Activated naive CD8-positive, alpha-beta T cell treated with anti-CD3 and anti-CD28 coated beads, Interleukin-2, amount 10 ng/mL, durations not matched to agents 7 days and 5 days (primary cell): ENCODE measurements at places on chromosomes 11 and 22. TPM values are rescaled to one million over a fixed set of nuclear protein-coding genes. Genes with fewer than 3 reads are reported as not detected.

Gene SUSD2
- total RNA-seq = 1.2 TPM

- no peaks in the 10 kb centered on the region for H3K36me3 ChIP-seq
- H3K4me1 ChIP-seq = no peaks in the 10 kb centered on the region
- H3K4me3 ChIP-seq = no peak overlapping the region
- no peak overlapping the region for H3K27ac ChIP-seq
- DNase-seq = no peak
- no peaks in the 10 kb centered on the region for H3K27me3 ChIP-seq
Observed at GRCh38 chr11:79375818-79376550, 64.8 kb downstream of the TENM4 start.

GRCh38 chr22:46823654-46824053 is 61.2 kb downstream of the TBC1D22A start:
- peaks cover 3% of the 10 kb centered on the region for H3K4me1 ChIP-seq
- no peak overlapping the region for H3K27ac ChIP-seq
- H3K27me3 ChIP-seq = no peaks in the 10 kb centered on the region
- H3K36me3 ChIP-seq = peaks cover 39% of the 10 kb centered on the region
- H3K4me3 ChIP-seq = no peak overlapping the region
- DNase-seq = no peak

Gene UCP3
- 4.0 TPM for total RNA-seq

Gene OR51B2
- not detected for total RNA-seq

DNA sequence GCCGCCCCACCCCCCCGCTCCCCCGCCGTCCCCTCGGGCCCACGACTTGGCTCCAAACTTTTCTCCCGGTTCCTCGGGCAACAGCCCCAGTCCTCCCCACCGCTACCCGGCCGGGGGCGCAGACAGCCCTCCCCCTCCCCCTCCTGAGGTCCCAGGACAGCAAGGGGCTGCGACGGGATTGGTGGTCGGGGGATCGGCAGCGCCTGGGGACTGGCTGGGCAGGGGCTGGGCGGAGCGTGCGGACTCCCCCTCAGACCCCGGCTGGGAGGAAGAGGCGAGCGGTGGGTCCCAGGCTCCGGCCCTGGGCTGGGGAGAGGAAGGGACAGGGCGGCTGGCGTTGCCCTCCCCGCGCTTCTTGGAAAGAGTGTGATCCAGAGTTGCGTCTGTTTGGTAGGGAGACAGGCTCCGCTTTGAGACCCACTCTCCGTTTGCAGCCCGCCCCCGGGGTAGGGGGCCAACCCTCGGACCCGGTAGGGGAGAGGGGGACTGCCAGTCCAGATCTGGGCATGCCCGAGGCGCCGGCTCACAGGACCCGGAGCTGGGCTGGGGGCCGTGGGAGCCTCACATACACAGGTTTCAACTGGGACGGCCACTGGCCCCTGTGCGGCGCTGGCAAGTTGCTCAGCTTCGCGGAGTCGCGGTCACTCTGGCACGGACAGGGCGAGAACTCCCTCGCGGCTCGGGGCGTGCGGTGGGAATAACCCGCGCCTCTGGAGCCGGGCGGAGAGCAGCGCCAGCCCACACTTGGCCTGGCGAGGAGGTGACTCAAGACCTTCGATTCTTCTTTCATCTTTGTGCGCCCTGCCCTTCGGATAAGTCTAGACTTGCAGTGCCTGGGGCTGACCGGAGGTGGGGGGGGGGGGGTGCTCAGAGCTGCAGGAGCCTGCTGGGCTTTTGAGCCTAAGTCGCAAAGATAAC is 999 bp downstream of the TSKU start:
- H3K27me3 ChIP-seq = peaks cover 25% of the 10 kb centered on the region
- H3K4me1 ChIP-seq = peaks cover 17% of the 10 kb centered on the region
- no peak for DNase-seq
- peaks cover 6% of the 10 kb centered on the region for H3K36me3 ChIP-seq

GRCh38 chr11:60170566-60170965 is 12.3 kb downstream of the MS4A6A start:
- H3K27ac ChIP-seq = no peak overlapping the region
- H3K4me1 ChIP-seq = no peaks in the 10 kb centered on the region
- H3K36me3 ChIP-seq = no peaks in the 10 kb centered on the region
- H3K27me3 ChIP-seq = peaks cover 6% of the 10 kb centered on the region
- no peak for DNase-seq

Gene SAA4
- total RNA-seq = not detected

- H3K4me3 ChIP-seq = no peak overlapping the region
- H3K4me1 ChIP-seq = peaks cover 5% of the 10 kb centered on the region
- no peaks in the 10 kb centered on the region for H3K36me3 ChIP-seq
- peaks cover 30% of the 10 kb centered on the region for H3K27me3 ChIP-seq
Observed at GRCh38 chr11:76723142-76723541, 52.6 kb upstream of the LRRC32 start.

Gene TBCEL
- total RNA-seq = 13.9 TPM

Gene OR52N4
- total RNA-seq = 1.8 TPM

Gene MMP11
- 2.4 TPM for total RNA-seq

Gene ELFN2
- total RNA-seq = 0.47 TPM

DNA sequence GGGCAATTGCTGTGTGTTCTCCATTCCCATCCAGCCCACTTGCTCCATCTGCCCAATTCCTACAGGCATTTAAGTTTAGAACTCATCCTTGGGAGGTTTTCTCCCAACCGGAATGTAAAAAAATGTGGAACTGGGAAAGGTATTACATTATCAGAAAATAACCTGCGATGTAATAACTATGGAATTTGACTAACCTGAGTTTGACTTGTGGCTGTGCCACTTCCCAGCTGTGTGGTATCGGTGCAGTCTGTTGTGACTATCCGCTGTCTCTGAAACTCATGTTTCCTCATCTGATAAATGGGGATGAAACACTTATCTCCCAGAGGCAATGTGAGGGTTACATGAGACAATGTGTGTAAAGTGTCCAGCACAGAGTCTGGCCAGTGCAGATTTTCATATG is 77.6 kb downstream of the TENM4 start:
- no peak overlapping the region for H3K4me3 ChIP-seq
- no peak overlapping the region for H3K27ac ChIP-seq
- H3K36me3 ChIP-seq = no peaks in the 10 kb centered on the region
- H3K4me1 ChIP-seq = no peaks in the 10 kb centered on the region
- no peak for DNase-seq

DNA sequence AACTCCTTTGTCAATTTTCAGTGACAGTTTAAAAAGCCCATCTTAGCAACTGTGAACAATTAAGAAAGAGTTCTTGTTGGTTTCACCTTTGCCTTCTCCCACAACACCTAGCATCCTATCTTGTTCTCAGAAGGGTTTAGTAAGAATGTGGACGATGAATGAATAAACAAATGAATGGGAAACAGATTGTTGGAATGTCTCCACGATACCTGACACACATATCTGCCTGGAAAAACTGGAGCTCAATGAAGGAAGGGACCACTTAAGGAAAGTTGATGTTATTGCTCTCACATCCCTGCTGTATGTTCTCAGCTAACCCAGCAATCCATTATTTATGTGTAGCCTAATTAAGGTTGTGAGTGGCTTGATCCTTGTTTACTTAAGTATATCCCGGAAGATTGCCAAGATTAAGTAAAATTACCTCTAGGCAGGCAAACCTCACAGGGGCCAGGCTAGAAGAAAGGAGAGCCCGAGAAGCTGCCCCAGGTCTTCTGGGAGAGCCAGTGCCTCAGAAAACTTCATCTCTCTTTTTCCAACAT is 286.4 kb downstream of the NXPE2 start:
- no peaks in the 10 kb centered on the region for H3K36me3 ChIP-seq
- H3K4me3 ChIP-seq = no peak overlapping the region
- no peak for DNase-seq
- no peaks in the 10 kb centered on the region for H3K27me3 ChIP-seq

DNA sequence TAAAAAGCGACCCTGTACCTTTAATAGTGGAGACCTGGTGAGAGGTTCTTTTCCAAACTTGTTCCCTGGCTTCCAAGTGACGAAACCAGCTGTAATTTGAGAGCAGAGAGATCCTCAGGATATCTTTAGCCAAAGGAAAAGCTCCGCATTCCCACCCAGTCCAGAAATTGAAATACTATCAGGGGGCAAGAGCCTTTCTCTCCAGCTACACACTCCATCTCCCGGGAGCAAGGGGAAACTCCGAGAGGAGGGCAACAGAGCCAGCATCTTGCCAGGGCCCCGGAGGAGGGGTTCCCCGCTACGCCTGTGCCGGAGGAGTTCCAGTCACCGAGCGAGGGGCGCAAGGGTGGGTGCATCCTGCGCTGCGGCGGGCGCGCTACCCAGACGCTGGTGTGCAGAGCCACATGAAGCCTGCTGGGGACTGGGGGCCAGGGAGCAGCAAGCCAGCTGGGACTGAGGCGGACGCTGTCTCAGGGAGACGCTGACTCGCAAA is at the start of gene FIBIN:
Gene FIBIN, plus strand, starts transcription at position 148 of the 493 bp plus-strand sequence. CDS start 415 bp downstream, outside the sequence.
- H3K36me3 ChIP-seq = no peaks in the 10 kb centered on the region
- no peaks in the 10 kb centered on the region for H3K27me3 ChIP-seq
- H3K4me1 ChIP-seq = no peaks in the 10 kb centered on the region
- DNase-seq = no peak
- H3K4me3 ChIP-seq = no peak within 1 kb of the TSS

- DNase-seq = no peak
- no peak overlapping the region for H3K27ac ChIP-seq
- H3K4me1 ChIP-seq = peaks cover 7% of the 10 kb centered on the region
- H3K4me3 ChIP-seq = no peak overlapping the region
- no peaks in the 10 kb centered on the region for H3K36me3 ChIP-seq
Observed at GRCh38 chr11:68021167-68021787, 9.2 kb upstream of the NDUFS8 start.

GRCh38 chr11:1217151-1217550 is 5.7 kb upstream of the MUC5B start:
- no peak overlapping the region for H3K27ac ChIP-seq
- no peak overlapping the region for H3K4me3 ChIP-seq
- no peaks in the 10 kb centered on the region for H3K4me1 ChIP-seq
- H3K27me3 ChIP-seq = peaks cover 15% of the 10 kb centered on the region
- no peaks in the 10 kb centered on the region for H3K36me3 ChIP-seq
- no peak for DNase-seq

DNA sequence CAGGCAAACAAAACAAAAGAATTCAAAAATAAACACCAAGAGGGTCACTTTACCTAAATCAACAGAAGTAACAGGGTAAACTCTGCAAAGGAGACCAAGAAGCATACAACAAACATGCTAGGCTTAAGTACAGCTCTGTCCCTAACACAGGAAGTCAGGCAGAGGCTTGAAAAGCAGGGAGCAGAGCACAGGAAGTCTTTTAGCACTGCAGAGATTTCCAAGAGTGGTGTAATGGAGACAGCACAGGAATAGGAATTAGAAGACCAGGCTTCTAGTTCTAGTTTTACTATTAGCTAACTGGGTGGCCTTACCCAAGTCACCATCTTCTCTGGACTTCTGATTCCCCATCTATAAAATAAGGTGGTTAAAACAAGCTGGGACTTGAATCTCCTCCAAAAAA is 1.9 kb downstream of the RBFOX2 start:
- H3K27ac ChIP-seq = no peak overlapping the region
- H3K36me3 ChIP-seq = no peaks in the 10 kb centered on the region
- no peak for DNase-seq
- H3K4me1 ChIP-seq = peaks cover 22% of the 10 kb centered on the region
- H3K4me3 ChIP-seq = no peak overlapping the region
- H3K27me3 ChIP-seq = peaks cover 35% of the 10 kb centered on the region

GRCh38 chr22:43995798-43996169 is 28.3 kb upstream of the PARVB start:
- H3K4me3 ChIP-seq = peak overlapping the region; percentile 83
- no peaks in the 10 kb centered on the region for H3K27me3 ChIP-seq
- peak overlapping the region; percentile 82 for H3K27ac ChIP-seq
- H3K4me1 ChIP-seq = peaks cover 16% of the 10 kb centered on the region

DNA sequence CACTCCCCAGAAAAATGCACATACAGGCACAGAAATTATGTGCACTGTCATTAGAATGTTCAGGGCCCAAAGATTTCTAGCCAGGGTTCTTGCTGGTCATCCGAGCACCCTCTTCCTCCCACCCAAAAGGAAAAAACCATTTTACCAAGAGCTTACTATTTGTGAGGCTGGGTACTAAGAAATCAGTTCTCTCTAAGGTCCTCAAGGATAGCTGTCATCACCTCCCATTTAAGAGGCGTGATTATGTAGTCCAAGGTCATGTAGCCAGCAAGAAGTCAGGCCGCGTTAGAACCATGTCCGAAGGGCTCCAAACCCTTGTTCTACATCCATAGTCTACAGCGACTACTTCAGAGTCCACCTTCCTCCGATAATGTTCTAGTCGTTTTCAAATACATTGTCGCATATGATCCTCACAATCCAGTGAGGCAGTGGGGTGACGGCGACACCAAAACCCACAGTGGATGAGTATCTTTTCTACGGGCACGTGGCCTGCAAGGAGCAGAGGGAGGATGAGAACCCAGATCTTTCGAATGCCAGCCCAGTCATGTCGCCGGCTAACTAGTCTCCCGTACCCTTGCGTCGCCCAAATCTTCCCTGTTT is 634 bp downstream of the TIMM8B start:
- peak overlapping the region; percentile 97 for H3K4me3 ChIP-seq
- H3K36me3 ChIP-seq = peaks cover 42% of the 10 kb centered on the region
- H3K27ac ChIP-seq = peak overlapping the region; percentile 91
- peaks cover 45% of the 10 kb centered on the region for H3K4me1 ChIP-seq

Gene SLC22A6
- not detected for total RNA-seq

Gene SMPD1
- total RNA-seq = 40.7 TPM

DNA sequence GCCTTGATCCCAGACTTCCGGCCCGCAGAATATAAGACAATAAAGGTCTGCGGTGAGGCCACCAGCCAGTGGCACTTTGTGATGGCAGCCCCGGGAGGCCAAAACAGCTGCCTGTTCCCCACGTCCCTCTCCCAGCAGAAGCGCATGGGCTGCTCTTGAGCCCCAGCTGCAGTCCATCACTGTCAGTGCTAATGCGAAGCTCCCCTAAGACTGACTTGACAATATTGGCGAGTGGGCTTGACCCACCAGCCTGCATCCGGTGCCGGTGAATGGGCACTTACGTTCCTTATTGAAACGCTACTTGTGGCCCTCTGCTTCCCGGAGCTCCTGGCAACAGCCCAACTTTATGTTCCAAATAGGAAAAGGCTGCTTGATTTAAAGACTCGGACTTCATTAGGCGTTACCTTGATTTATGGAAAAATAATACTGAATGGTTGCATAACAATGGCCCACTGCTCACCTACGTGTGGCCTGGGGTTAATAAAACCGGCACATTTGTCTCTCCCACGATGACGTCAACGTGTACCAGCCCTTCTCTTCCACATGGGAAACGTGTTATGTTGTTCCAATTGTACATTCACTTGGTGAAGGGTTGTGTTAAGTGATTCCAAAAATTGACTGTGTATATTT is 93.4 kb upstream of the SEPTIN5 start:
- H3K36me3 ChIP-seq = no peaks in the 10 kb centered on the region
- peaks cover 13% of the 10 kb centered on the region for H3K4me1 ChIP-seq
- no peak overlapping the region for H3K27ac ChIP-seq
- no peak overlapping the region for H3K4me3 ChIP-seq

DNA sequence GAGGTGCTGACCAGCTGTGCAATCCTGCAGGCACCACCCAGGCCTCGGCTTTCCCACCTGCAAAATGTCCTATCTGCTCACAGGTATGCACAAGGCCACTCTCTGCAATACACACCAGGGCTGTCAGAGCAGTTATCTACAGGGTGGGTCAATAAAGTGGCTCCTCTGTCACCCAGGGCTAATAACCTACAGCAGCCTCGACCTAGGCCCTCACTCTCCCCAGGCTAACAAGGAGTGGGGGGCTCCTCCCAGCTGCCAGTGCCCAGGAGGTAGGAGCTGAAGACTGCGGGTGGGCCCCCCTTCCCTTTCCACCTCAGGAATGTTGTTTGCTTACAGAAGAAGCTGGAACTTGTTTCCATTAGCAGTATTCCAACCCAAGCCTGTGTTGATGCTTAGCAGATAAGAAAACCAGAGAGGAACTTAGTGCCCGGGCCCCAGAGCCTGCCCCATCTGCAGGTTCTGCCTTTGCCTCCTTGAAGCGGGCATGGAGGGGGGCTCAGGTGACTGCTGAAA is 26.8 kb downstream of the MYH9 start:
- no peaks in the 10 kb centered on the region for H3K27me3 ChIP-seq
- peak overlapping the region; percentile 72 for H3K27ac ChIP-seq
- H3K36me3 ChIP-seq = peaks cover 22% of the 10 kb centered on the region
- peak overlapping the region; percentile 61 for H3K4me3 ChIP-seq
- peaks cover 82% of the 10 kb centered on the region for H3K4me1 ChIP-seq

Gene MOGAT2
- not detected for total RNA-seq
